ENCODE measurements at places on chromosomes 12 and 14.

- no peak for DNase-seq
These were observed 184.7 kb downstream of the SRGAP1 start for GRCh38 chr12:64029013-64029857.

DNA sequence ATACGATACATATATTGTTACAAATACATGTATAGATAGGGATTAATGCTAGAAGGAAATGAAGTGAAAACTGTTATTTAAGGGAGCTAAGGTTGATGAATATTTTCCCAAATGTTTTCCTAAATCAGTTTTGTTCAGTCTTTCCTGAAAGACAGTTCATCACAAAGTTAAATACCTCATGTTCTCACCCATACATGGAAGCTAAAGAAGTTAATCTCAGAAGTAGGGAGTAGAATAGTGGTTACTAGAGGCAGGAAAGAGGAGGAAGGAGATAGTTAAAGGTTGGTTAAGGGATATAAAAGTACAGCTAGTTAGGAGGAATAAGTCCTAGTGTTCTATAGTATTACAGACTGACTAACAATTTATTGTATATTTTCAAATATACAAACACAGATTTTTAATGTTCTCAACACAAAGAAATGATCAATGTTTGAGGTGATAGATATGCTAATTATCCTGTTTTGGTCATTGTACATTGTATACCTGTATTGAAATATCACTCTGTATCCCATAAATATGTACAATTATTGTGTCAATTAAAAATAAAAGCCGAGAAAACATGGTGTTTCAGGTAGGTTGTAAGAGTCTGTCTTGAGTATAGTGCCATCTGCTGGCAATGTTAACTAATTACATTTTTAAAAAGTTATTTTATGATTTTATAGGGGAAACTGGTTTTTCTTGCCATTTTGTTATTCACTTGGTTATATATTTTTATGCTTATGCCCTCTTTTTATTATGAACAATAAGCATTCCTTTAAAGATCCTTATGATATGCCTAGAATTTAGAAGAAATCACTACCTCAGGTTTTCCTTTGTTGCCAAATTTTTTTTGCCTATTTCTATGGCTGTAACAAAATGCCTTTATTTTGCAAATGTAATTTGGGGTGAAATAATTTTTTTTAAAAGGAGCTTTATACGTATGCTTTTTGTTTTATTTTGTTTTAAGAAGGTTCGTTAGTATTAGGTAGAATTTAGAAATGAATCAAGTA is 26.9 kb downstream of the ZDHHC17 start:
- DNase-seq, result no peak

- DNase-seq, result no peak
These were observed 30.1 kb upstream of the DHRS7 start for GRCh38 chr14:60195179-60195810.

DNA sequence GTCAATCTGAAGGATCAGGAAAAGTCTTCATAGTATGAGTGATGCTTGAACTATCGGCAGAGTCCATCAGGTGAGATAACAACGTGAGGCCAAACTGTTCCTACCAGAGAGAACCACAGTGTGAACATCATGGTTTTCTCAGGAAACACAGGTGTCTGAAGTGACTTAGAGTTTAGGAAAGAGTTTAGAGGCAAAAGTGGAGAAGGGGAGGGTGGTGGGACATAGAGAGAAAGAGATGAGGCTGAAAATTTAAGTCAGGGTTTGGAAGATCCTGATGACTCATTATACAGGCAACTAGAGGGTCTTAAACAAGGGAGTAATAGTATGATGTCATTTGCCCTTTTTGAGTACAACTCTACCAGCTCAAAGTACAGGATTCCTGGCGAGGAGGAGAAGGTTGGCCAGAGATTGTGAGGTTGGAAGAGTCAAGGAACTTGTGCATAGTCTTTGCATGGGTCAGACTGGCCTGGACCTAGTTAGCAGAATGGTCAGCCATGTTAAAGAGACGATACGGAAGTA is 16.0 kb downstream of the CPNE8 start:
- DNase-seq, result no peak

DNA sequence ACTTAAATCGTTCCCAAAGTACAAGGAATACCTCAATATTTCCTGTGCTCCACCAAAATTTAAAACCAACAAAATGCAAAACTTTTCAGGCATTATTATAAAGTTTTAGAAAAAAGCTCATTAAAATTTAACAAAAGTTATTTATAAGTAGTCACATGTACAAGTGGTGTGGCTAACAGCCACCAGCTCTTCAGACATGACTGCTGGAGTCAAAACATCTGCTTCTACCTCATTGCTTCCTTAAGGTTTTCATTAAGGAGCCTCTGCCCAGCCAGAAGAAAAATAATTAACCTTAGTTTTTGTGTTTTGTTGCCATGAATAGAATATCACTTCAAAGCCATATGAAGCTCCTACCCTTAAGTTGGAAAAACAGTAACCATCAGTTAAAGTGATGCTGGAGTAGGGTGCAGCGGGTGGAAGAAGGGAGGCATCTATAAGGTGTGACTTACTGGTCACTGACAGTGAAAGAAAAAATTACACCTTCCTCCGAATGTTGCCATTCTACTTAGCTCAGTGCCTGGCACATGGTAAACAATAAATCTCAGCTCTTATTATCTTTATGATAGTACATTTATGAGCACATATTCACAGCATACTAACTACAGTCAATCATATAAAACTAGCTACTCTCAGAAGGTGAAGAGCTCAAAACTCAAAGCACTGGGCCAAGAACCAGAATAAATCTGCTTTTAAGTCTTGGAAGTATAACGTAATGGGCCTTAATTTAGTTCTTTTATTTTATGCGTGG is 57.7 kb downstream of the GALC start:
- DNase-seq, result no peak

DNA sequence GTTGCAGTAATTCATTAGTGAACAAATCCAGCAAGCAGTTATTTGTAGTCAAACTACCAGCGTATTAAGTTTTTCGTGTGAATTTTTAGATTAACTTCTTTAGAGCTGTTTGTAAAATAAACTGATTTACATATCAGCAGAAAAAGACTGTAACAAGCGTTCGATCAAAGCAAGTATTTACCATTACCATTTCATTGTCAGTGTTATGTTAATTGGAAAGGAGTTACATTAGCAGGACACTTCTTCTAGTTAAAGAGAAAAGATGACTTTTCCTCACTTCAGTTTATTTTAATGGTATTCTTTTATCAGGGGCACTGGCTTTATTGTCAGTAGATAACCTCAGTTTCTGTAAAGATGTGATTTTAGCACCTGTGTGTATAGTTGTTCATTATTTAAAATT is 151.1 kb upstream of the AEBP2 start:
- no peak for DNase-seq

DNA sequence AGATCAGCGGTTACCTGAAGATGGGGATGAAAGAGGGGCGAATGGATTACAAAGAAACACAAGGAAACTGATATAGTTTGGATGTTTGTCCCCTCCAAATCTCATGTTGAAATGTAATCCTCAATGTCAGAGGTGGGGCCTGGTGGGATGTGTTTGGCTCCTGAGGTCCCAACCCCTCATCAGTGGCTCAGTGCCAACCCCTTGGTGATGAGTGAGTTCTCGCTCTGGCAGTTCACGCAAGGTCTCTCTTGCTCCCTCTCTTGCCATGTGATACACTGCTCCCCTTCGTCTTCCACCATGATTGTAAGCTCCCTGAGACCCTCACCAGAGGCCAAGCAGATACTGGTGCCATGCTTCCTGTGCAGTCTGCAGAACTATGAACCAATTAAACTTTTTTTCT is 28.0 kb downstream of the ITGA7 start:
- DNase-seq, result no peak

DNA sequence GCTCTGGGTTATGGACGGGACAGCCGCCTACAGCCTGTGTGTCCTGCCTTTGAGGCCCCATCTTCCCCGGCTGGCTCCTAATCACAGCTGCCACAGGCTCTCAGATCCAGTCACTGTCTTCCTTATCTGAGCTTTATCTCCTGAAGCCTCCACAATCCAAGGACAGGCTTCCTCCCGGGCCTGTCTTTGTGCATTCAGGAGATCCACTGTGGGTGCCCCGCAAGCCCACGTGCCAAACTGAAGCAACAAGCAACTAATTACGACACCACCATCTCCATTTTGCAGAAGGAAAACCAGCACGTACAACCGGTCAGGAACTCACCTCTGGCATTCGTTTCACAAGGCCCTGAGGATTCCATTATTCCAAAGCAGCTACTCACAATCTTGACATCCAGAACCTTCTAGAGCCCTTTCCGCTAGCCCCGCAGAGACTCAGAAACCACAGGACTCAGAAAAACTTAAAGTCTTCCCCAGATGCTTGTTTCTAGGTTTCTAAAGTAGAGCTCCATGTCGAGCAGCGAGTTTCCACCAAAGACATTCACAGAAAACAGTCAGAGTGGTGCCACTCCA is 14.0 kb downstream of the SYNE3 start:
- DNase-seq, result no peak

Measured in cortex of kidney (tissue), 1 donor.